ENCODE measurements at places on chromosomes 4 and X.

DNA sequence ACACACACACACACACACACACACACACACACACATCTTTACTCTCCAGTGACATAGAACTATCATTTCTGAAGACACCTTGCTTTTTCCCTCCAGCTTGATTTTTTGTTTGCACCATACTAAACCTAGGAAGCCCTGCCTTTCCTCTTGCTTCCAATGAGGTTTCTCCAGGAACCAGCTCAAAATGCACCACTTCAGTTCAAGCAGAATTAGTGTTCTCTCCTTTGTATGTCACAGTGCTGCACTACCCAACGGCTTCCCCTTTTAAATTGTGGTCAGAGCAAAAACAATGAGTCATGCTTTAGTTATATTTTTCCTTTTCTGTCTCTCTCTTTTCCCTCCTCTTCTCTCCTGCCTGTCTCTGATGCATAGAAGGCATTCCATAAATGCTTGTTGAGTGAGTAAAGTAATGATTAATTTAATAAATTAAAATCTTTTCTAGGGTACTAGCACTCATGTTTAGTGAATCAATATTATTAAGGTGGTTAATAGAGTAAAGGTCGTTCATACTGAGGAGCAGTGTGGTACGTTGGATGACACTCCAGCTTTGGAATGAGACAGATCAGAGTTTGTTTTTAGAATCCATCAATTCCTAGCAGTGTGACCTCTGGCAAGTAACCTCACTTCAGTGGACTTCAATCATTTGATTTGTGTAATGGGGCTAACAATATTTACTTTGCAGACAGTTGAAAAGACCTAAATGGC lies 5.9 kb downstream of the RTL3 start:
- no peak for DNase-seq

- no peak for DNase-seq
These were observed 72.0 kb downstream of the FRMPD4 start for GRCh38 chrX:12210196-12210815.

GRCh38 chrX:111518667-111519066 lies 7.2 kb downstream of the SERTM2 start:
- no peak for DNase-seq

- DNase-seq = no peak
These were observed 82.7 kb downstream of the ANXA5 start for GRCh38 chr4:121614101-121614500.

DNA sequence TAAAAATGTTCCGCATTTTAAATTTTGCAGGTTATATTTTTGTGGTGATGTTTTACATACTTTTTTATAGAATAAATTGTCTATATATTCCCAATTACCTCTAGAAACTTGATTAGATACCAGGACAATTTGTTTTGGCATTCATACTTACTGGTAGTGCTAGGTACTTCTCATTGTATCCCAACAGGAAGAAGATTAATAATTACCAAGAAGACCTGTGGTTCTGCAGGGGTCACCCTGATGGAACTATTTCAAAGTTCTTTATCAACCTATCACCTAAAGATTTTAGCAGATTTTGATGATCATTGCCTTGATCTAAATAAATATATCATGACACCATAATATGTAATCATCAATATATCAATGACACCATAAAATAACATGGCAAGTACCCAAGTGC lies 22.5 kb upstream of the FAM9A start:
- DNase-seq = no peak

- no peak for DNase-seq
These were observed 322.5 kb upstream of the CPXCR1 start for GRCh38 chrX:88424541-88424940.

DNA sequence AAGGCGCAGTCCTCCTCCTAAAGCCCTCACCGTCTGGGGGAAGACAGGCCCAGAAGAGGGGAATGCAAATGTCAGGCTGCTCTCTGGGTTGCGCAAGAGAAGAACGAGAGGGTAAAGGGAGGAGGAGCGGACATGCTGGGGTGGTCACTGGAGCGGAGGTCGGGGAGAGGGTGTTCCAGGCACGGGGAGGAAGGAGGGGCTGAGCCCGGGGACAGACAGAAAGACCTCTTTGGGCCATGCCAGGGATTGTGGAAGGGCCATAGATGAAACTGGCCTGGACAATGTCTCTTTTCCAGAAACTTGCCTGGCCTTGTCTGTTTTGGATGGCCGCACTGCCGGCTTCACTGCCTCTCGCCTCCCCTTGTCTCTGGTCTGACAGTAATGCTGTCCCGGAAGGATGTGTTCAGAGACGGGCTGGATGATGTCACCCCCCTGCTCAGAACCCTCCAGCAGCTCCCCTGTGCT lies 121.0 kb downstream of the SORCS2 start:
- no peak for DNase-seq

Measured in activated T-helper 1 cell treated with anti-CD3 and anti-CD28 coated beads, Interleukin-2, amount 50 U/mL, for 16 hours (primary cell).